Stimulated activated naive CD4-positive, alpha-beta T cell (primary cell): ENCODE measurements at places on chromosomes 4 and X.

GRCh38 chr4:159534655-159535054 is 431.8 kb downstream of the RAPGEF2 start:
- no peak for DNase-seq

DNA sequence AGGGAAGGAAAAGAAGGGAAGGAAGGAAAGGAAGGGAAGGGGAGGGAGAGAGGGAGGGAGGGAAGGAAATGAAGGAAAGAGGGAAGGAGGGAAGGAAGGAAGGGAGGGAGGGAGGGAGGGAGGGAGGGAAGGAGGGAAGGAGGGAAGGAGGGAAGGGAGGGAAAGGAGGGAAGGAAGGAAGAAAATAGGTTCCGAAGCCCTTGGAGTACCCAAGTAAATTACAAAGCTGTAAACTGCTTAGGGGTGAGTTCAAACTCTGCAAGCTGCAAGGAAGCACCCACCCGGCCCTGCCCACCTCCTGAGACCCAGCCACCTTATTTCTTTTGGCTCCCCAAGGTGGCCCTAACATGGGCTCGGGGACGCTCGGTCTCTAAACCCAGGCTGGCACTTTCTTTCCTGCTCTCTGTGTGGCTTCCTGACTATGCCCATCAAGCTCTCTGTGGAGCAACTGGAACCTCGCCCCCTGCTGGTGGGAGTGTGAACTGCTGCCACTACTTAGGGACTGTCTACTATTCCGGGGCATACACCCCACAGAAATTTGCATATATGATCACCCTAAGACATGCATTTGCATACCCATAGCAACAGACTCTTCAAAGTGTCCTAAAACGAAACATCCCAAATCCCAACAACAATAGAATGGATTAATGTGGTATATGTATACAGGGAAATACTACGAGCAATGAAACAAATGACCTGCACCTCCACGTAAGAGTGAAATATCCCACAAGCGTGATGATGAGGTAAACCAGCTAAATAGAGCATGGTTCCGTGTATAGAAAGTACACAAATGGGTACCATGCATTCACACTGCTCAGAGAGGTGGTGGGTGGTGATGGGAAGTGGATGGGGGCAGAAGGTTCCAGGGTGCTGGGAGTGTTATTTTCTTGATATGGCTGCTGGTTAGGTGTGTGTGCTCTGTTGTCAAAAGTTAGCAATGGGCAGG is 151.7 kb upstream of the TBL1X start:
- DNase-seq: peak; percentile 6

DNA sequence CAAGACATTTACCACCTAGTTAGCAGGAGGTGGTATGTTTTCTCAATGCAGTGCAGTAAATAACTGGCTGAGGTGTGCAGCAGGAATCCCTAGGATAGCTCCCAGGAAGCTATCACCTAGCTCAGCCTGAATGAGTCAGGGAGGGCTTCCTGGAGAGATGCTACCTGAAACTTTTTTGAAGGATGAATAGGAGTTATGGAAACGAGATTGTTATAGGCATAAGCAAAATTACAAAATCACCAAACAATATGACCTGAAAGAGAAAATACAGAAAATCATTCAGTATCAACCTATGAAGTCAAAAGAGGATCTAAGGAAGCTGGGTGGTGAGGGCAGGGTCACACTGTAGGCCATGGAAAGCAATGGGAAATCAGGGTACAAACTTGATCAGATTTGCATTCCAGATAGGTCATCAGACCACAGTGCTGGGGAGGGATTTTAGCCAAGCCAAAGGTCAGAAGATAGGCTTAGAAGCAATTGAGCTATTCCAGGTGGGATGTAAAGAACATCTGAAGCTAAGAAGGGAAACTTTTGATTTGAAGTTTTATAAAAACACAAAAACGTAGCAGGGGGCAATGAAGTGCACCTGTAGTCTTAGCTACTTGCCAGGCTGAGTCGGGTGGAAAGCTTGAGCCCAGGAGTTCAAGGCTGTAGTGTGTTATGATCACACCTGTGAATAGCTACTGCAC is 11.3 kb downstream of the AREG start:
- no peak for DNase-seq

GRCh38 chr4:115272185-115272584 is 158.8 kb upstream of the NDST4 start:
- no peak for DNase-seq

DNA sequence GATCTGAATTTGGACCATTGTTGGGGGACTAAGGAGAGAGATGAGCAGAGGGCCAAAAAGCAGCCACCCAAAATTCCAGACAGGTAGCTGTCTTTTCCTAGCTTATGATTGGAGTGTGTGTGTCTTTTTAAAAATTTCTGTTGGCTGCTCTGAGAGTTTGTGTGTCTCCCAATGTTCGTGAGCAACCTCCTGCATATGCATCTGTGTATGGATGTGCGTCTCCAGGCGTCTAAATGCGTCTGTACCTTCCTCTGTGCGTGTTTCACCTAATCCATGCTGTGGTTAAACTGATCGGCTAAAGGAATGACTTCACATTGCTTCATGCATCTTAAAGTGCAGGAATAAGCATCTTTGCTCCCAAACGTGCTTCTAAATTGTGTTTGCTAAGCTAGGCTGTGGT is 65.5 kb upstream of the LAS1L start:
- no peak for DNase-seq

DNA sequence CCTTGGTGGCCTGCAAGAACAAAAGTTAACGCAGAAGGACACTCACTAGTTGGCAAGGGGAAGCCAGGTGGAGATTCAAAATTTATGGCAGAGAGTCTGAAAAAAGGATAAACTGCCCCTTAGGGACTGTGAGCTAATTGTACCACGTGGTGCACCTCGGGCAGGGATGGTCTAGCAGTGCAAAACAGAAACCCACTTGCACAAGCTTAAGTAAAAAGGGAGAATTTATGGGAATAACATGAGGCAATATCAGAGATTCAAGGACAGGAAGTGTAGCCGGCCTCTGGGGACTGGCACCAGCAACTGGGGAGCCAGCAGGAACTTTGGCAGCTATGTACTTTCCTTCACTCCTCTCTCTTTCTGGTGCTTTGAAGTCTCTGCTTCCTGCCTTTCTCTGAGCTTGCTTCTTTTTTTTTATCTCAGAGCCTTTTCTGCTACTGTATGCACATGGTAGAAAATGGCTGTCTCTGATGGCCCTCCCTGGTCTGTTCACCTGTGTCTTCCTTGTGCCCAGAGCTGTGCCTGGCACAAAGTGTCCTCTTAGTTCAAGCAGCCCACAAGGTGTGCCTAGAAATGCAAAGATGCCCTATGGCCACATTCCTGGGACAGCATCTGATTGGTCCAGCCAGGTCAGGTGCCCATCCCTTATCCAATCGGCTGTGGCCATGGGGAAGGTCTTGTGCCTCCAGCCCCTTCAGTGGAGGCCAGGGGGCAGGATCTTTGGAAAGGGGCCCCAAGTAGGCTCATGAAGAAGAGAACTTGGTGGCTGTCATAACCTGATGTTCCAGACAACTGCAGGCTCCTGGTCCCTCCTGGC is 114.8 kb upstream of the ATP6AP2 start:
- peak; percentile 23 for DNase-seq

DNA sequence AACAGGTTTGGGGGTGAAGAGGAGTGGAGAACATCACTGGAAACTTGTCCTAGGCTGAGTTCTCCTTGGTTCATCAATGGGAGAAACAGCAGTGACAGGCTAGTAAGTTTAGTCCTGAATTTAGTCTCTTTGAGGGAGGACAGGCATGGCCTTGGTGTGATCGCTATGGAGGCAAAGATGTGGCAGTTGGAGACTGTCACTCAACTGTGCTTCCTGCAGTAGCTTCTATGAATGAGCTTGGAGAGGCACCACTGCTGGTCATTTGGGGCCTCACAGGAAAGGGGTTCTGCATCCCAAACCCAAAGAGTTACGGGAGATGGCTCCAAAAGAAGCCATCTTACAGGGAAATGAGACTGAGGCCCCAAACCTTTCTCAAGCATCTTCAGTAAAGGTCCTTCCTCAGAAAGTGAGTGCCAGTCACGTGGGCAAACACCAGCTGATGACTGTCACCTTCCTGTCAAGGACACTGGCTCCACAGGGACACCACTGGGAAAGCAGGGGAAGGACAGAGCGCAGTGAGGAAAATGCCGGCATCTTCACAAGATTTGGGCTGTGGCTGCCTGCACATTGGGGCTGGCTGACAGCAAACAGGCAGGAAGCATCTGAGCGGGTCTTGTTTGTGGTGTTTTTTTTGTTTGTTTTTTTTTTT is 7.2 kb downstream of the MRFAP1 start:
- DNase-seq: no peak

DNA sequence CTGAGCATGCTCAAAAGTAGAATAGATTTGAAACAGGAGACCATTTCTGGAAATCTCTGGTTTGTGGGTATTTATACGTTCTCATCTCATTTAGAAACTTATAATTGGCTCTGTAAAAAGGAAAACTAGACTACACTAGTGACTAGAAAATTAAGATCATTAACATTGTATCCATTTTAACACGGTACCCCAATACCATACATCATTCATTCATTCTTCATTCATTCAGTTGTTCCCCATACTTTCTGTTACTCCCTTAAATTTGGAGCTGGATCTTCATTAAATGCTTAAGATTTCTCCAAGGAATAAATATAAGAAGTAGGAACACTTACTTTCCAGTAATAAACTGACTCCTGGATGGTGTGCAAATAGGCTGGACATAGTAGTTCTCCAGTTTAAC is 1.3 kb downstream of the ARSJ start:
- DNase-seq: no peak

- no peak for DNase-seq
Measured at GRCh38 chr4:20646287-20646686, 54.0 kb upstream of the PACRGL start.
